ENCODE measurements at places on chromosomes 1 and 21.
A peak's percentile ranks its signal among the peaks of the same experiment; 100 is the strongest.

- DNase-seq, result no peak
Observed at GRCh38 chr1:160834945-160835565, 27.6 kb downstream of the CD244 start.

- DNase-seq, result peak; percentile 20
Observed at GRCh38 chr1:101520302-101520701, 283.5 kb downstream of the S1PR1 start.

DNA sequence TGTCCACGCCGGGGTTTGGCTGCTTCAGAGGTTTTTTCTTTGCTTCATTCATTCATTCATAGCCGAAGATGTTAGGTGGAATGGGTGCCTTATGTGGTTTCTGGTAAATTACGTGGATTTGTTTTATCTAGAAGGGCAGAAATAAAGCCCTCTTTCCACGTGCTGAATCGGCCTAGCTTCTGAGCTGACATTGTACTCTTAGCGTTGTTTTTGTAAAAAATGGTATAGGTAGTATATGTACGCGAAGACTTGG is 1.5 kb downstream of the GALNT2 start:
- no peak for DNase-seq

- no peak for DNase-seq
Observed at GRCh38 chr1:156618853-156619581, at the start of gene HAPLN2. Gene HAPLN2, plus strand, starts transcription at chr1:156619415. Its CDS starts 4,076 bp downstream, at chr1:156623491.

DNA sequence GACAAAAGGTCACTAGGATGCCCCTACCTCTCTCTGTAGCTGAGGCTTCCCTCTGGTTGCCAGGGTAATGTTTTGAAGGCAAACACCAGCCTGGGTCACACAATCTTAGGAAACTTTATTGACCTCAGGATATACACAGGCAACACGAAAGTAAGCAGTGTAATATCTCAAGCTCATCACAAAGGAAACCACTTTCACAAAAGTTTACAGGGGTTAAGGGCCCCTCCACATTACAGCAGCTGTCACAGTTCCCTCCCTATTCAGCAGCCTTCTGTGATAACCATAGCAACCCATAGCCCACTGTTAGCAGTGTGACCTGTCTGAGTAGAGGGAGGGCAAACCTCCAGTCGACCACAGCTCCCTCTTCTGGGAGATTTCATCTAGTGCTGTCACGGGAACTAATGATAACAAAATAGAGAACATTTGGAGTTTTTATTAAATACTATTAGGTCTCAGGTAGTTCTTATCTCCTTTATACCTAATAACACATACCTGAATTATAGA is 149.8 kb downstream of the PTPRC start:
- DNase-seq, result no peak

- no peak for DNase-seq
Observed at GRCh38 chr21:41656946-41657525, 109.8 kb downstream of the RIPK4 start.

DNA sequence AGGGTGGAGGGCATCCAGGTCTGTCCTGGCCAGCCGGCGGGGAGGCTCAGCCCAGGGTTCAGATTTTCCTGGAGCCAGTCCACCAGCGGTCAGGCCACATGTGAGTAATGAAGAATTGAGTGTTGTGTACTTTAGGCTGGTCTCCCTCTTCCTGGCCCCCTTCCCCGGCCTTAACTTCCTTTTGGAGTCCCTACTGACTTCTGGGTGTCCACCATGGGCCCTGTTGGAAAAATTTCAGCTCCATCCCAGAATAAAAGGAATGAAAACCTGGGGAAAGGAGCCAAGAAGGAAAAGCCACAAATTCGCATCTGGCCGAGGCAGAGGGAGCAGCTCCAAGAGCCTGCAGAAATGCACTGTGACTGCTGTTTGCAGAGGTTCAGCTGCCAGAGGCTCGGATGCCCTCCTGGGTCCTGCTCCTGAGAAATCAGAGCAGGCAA is 35.5 kb upstream of the HHAT start:
- peak; percentile 81 for DNase-seq

GRCh38 chr1:115136106-115136505 is 46.8 kb upstream of the TSPAN2 start:
- no peak for DNase-seq

DNA sequence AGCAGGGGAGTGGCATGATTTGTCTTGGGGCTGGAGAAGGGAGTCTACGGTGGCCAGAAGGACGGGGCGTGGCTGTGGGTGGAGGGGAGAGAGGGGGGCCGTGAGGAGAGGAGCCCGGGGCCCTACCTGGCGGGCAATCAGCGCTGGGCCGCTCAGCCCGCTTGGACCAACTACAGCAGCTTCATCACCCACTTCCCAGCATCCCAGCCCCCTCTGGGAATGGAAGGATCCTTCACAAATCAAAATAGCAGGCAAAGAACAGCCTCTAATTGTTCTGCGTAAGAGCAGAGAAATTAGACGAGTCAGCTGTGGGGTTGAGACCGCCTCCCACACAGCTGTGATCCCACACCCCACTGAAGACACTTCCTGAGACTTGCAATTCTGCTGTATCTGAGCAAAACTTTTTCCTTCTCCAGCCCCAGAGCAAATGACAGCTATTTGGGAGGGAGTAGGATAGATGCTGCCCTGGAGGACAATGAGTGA is 43.5 kb downstream of the OPRD1 start:
- DNase-seq, result no peak

All from fibroblast of skin of left quadriceps (primary cell).